ENCODE measurements at places on chromosomes 12 and 14.

- DNase-seq, result no peak
Observed at GRCh38 chr12:44874981-44875416, 1.1 kb downstream of the NELL2 start.

DNA sequence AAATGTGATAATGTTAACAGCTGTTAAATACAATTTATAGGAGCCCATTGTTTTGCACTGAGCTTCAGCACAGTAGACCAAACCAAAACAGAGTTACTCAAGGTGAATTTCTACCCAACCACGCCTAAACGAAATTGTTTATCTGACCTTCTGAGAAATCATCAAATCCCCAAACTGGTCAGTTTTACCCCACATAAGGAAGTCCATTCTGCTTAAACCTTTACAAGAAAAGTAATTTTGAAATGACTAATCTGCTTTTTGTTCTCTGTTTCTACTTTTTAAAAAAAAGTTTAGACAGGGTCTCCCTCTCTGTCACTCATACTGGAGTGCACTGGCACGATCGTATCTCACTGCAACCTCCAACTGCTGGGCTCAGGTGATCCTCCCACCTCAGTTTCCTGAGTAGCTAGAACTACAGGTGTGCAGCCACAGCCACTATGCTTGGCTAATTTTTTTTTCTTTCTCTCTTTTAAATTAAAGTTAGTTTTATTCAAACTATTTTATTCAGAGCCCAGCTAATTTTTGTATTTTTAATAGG is 1.4 kb upstream of the RNF10 start:
- no peak for DNase-seq

GRCh38 chr14:70036665-70037064 is 152.1 kb downstream of the SLC8A3 start:
- DNase-seq, result no peak

- no peak for DNase-seq
Observed at GRCh38 chr12:85072826-85073225, 36.7 kb downstream of the LRRIQ1 start.

GRCh38 chr12:50894241-50894640 is 51.5 kb downstream of the TMPRSS12 start:
- no peak for DNase-seq

All from omental fat pad (tissue), 4 donors.